Endodermal cell (in vitro differentiated cells): ENCODE measurements at places on chromosomes 2 and 18. TPM values are rescaled to one million over a fixed set of nuclear protein-coding genes. Genes with fewer than 3 reads are reported as not detected.

GRCh38 chr2:172074254-172074653 is 11.1 kb upstream of the DLX1 start:
- DNase-seq: no peak

DNA sequence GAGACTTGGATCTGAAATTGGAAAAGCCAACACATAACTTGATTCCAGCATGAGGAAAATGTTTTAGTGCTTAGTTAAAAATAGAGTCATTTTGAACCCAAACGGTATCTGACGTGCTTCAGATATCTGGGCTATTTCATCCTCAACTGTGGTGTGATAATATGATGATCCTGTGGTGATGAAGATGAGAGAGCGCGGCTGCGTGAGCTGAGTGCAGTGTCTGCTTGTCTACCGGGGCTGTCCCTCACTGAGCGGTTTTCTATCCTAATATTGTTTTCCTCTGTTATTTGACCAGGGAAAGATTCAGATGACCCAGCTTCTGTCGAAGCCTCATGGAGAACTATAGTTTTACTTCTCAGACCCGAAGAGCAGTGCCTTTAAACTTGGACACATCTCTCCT is 5.8 kb downstream of the TWIST2 start:
- DNase-seq: no peak

Gene ALPG
- 0.09 TPM in 1 of 2 replicates, not detected in the other for total RNA-seq

Gene FSIP2
- total RNA-seq: 4.8 and 6.7 TPM in 2 replicates

DNA sequence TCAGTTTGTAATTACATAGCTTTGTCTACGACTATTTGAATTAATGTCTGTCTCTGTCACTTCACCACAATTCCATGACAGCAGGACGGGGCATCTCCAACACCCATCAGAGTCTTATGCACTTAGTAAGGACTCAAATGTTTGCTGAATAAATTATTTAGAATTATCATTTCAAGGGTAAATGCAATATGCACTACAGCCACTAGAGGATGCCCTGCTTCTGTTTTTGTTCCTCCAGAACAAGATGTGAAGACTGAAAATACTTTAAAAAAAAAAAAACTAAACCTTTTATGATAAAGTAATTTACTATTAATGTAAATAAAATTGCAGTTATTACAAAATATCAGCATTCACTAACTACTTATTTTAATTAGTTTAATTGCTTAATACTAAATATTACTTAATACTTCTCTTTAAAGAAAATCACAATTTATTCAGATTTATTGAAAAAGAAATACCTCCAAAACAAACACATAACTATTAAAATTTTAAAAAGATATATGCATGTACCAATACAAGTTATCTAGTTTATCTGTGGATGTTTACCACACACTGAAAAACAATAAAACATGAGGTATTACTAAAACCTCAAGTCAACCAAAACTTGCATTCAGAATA is 3.2 kb downstream of the PIGN start:
- peak; percentile 49 for DNase-seq

DNA sequence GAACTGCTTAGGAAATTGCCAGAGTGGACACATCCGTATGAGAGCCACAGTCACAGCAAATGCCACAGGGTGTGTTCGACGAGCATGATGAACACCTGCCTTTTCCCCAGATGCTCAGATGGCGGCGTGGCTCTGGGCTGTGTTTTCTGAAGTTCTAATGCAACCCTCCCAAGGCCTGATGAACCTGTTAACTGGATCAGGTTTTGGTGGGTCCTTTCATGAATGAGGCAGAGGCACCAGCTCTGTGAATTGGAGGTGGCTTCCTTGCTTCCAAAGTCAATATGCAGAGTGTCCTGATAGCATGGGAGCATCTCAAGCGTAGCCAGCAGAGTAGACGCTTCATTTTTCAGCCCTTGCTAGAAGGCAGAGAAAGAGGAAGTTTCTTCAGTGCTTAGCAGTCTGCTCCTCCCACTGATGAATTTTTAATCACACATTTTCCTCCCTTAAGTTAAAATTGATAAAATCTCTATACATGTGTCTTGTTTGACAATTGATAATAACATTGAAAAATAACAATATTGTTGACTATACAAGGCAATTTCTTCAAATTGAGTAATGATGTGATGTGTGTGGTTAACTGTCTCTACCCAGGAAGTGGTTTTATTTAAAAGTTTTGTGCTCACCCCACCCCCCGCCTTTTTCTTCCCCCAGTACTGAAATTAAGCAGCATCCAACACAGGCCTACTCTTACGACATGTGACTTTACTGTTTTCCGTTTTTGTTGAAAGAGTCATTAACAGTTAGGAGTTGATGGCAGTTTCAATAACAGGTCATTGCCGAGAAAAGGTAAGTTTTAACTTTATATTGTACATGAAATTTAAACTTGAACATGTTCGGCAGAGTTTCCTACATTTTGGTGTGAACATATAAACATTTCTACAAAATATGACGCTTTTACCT is at the start of gene ARHGAP15:
Gene ARHGAP15, plus strand, starts transcription at position 739 of the 900 bp plus-strand sequence.
- DNase-seq: no peak

Gene ANTXR1
- 50.6 and 54.5 TPM in 2 replicates for total RNA-seq

Gene AAK1
- 29.2 and 30.5 TPM in 2 replicates for total RNA-seq

DNA sequence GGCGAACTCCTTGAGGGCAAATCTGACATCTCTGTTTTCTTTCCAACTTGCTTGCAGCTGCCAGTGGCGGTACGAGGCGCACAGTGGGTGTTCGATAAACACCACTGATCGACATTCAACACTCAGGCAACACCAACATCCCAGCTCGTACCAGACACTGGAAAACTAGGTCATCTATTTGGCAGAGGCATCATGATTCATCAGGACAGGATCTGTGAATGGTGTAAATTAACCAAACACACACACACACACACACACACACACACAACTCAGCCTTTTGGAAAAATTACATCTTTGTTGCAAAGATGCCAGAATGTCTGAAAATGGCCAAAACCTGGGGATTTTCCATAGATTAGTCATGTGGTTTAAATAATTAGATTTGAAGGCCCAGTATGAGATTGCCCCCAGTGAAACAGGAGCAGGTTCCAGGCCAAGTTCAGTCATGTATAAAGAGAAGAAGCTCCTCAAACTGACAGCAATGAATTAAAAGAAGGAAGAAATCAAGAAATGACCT is 150.5 kb upstream of the NCKAP5 start:
- no peak for DNase-seq

GRCh38 chr18:62371436-62371835 is 46.3 kb downstream of the TNFRSF11A start:
- DNase-seq: no peak

- DNase-seq: no peak
Observed at GRCh38 chr18:61822879-61823278, 69.9 kb downstream of the RNF152 start.

Gene C1QL2
- total RNA-seq: not detected in 3 replicates

- DNase-seq: no peak
Observed at GRCh38 chr2:10109311-10109710, 13.2 kb upstream of the RRM2 start.

DNA sequence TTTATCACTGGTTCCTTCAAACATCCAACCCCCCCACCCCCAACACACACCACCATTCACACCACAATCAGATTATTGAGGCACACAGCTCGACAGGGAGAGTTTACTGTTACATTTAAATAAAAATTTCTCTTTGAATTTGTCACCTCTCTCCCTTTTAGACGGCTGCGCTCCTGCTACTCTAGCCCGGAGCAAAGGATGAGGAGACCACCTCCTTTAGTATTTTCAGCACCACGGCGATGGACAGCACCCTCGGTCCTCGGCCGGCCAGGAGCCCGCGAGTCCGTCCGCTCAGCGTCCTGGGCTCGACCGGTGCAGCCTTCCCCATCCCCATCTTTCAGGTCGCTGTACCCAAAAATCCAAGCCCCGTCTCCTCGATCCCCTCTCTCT is 892 bp downstream of the CELF4 start:
- peak; percentile 95 for DNase-seq

GRCh38 chr18:75739682-75740081 is 312.2 kb upstream of the SMIM21 start:
- DNase-seq: no peak

Gene ITGB6
- not detected in 3 replicates for total RNA-seq

Gene HSPD1
- total RNA-seq: 344 to 553 TPM (median 513 TPM) in 3 replicates

GRCh38 chr18:44736664-44737380 is 56.1 kb downstream of the SETBP1 start:
- DNase-seq: no peak

Gene PFN4
- 0.73 TPM in 1 of 3 replicates, not detected in the others for total RNA-seq

Gene CARF
- 9.3 to 11.6 TPM (median 9.7 TPM) in 3 replicates for total RNA-seq

DNA sequence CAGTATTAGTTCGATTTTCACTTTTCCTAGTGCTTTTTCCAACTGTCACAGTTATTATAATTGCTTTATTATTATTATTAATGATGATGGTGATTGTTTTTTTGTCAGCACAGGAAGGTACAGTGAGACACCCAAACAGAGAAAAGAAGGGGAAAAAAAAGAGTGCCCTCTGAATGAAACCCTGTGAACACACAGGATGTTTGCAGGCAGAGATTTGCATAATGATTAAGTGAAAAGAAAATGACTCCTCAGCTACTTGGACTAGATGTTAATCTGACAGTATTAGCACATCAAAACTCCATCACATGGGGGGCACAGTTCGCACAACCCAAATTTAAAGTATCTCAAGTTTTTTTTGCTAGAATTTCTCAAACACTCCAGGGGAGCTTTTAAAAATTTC is 32.9 kb downstream of the ADD2 start:
- DNase-seq: no peak

GRCh38 chr18:24818441-24818840 is 358.0 kb downstream of the HRH4 start:
- peak; percentile 63 for DNase-seq

Gene TANC1
- total RNA-seq: 9.5 and 9.7 TPM in 2 replicates

Gene TSPYL6
- not detected in 2 replicates for total RNA-seq

Gene L3MBTL4
- 4.3 to 7.2 TPM (median 5.4 TPM) in 3 replicates for total RNA-seq

DNA sequence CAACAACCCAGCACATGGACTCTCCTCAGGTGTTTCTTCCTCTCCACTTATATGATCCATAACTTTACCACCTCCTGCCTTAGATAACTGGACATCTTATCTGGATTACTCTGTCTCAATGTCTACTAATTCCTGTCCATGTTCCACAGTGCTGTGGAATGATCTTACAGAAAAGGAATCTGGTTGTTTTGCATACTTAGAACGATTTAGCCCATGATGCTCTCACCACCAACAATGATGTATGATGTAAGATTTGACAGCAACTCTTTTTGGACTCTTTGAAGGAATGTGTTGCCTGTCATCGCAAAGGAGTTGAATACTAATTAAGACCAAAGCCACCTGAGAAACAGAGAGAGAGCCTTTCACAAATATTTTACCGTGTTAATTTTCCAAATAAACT is 37.7 kb upstream of the SYT4 start:
- no peak for DNase-seq

- no peak for DNase-seq
Observed at GRCh38 chr2:54516842-54517241, 60.7 kb downstream of the SPTBN1 start.

Gene C2orf80
- total RNA-seq: not detected in 3 replicates

Gene CFC1
- 6.4 and 6.9 TPM in 2 replicates for total RNA-seq
